Activated naive CD8-positive, alpha-beta T cell treated with anti-CD3 and anti-CD28 coated beads for 36 hours (primary cell): ENCODE measurements at places on chromosomes 5 and 9. TPM values are rescaled to one million over a fixed set of nuclear protein-coding genes. Genes with fewer than 3 reads are reported as not detected.

- no peaks in the 10 kb centered on the region for H3K27me3 ChIP-seq
- no peak overlapping the region for H3K4me3 ChIP-seq
- H3K36me3 ChIP-seq = no peaks in the 10 kb centered on the region
- DNase-seq = no peak
Measured at GRCh38 chr9:73841018-73841417, 656.1 kb upstream of the RORB start.

- H3K4me1 ChIP-seq = no peaks in the 10 kb centered on the region
- H3K4me3 ChIP-seq = no peak overlapping the region
- no peak for DNase-seq
Measured at GRCh38 chr5:7991125-7991821, 122.3 kb downstream of the MTRR start.

DNA sequence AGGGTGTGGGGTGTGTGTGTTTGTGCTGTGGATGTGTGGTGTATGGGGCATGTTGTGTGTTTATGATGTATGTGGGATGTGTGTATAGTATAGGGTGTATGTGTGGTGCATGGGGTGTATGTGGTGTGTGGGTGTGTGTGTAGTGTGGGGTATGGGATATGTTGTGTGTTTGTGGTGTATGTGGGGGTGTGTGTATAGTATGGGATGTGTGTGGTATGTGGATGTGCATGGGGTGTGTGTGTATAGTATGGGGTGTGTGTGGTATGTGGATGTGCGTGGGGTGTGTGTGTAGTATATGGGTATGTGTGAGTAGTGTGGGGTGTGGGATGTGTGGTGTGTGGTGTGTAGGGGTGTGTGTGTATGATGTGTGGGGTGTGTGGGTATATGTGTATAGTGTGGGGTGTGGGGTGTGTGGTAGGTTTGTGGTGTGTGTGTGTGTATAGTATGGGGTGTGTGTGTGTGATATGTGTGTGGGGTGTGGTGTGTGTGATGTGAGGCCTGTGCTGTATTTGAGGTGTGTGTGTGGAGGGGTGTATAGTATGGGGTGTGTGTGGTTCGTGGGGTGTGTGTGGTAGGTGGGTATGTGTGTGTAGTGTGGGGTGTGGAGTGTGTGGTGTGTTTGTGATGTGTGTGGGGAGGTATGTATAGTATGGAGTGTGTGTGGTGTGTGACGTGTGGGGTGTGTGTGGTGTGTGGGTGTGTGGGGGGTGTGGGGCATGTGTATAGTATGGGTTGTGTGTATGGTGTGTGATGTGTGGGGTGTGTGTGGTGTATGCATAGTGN is 10.5 kb downstream of the ECSCR start:
- DNase-seq = no peak
- H3K27me3 ChIP-seq = no peaks in the 10 kb centered on the region
- peaks cover 10% of the 10 kb centered on the region for H3K36me3 ChIP-seq
- no peak overlapping the region for H3K4me3 ChIP-seq
- peaks cover 36% of the 10 kb centered on the region for H3K4me1 ChIP-seq

Gene ZNF366
- total RNA-seq = not detected

DNA sequence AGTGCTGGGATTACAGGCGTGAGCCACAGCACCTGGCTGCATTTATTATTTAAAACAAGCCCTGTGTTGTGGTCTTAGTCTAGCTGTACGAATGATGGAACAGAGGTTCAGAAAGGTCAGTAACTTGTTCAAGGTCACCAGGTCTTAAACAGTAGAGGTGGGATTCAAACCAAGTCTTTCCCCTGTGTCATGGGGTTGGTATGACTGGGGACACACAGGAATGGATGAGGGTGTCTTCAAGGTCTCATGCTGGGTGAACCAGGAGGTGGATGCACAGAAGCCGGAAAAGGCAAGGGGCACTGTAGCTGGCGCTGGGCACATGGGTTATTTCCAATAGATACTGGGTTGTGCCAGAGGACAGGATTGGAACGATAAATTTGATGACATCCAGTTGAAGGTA is 32.2 kb upstream of the TJP2 start:
- no peaks in the 10 kb centered on the region for H3K36me3 ChIP-seq
- H3K27me3 ChIP-seq = no peaks in the 10 kb centered on the region
- H3K27ac ChIP-seq = no peak overlapping the region
- DNase-seq = no peak

Gene NEURL1B
- total RNA-seq = 0.10 TPM

GRCh38 chr9:80242022-80242421 is 670.3 kb downstream of the TLE4 start:
- H3K27me3 ChIP-seq = no peaks in the 10 kb centered on the region
- H3K4me3 ChIP-seq = no peak overlapping the region
- no peak for DNase-seq
- H3K27ac ChIP-seq = no peak overlapping the region
- H3K36me3 ChIP-seq = no peaks in the 10 kb centered on the region

GRCh38 chr5:95471487-95471886 is 80.3 kb downstream of the FAM81B start:
- no peak overlapping the region for H3K4me3 ChIP-seq
- H3K4me1 ChIP-seq = no peaks in the 10 kb centered on the region
- peaks cover 28% of the 10 kb centered on the region for H3K36me3 ChIP-seq
- no peaks in the 10 kb centered on the region for H3K27me3 ChIP-seq
